ENCODE measurements at places on chromosomes 1 and 21.

DNA sequence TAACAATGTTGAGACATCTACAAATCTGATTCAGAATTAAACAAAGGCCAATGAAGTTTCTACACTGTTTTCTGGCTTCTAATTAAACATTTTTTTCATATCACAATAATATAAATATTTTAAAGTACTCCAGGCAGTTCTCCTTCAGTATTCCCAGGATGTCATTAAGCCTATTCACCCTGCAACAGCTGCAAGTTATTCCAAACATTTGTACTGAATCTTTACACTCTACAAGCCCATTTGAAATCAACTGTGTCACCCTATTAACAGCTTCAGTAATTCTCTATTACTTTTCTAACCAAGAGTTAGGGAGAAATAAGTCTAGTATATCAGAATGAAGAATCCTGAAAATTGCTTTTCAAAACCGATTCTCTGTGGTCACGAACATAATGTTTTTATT lies 124.6 kb downstream of the OLFML2B start:
- DNase-seq = no peak

DNA sequence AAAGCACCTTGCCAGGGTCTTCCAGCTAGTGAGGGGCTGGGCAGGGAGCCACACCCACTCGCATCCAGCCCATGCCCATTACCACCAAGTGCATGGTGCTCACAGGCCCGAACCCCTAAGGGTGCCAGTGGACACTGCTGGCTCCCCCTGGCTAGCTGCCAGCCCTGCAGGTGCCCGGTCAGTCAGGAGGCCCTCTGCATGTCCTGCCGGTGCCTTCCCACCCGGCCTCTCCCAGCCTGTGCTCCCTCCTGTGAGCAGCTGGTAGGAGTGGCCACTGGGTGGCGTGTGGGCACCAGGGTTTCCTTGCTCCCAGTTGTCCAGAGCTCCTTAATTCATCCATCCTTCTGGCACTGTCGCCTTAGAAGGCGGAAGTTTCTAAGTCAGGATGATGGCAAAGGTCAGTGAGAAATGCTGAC lies 33.4 kb downstream of the QSOX1 start:
- DNase-seq = peak; percentile 66

DNA sequence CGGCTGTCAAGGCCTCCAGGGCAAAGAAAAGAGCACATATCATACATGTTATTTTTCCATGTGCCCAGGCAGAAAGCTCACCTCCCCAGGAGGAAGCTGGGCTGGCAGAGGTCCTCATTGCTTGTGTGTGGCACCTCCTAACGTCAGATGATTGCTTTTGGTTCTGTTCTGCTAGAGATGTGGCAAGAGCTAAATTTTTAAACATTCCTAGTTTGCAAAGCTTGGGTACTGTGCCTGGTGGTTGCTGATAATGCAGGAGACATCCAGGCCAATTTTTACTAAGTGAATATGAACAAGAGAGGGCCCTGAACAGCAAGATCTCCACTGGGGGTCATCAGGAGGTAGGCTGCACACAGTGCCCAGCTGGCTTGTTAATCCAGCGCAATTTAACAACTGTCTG lies 93.9 kb downstream of the TBX19 start:
- no peak for DNase-seq

DNA sequence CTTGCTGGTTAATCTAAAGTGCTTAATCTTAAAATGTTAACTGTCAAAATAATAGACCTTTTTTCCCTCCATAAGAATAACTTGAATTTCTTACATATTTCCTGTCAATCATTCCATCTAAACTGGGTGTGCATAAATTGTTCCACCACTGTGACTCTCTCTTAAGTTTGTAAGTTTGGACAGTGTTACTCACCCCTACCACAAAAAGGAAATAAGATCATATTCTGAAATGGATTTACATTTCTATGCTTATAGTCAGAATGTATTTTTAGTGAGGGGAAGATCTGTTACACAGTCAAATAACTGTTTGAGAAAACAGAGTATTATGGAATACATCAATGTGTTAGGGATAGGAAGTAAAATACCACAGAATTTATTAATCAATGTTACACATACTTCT lies 109.6 kb upstream of the DPYD start:
- DNase-seq = peak; percentile 64

DNA sequence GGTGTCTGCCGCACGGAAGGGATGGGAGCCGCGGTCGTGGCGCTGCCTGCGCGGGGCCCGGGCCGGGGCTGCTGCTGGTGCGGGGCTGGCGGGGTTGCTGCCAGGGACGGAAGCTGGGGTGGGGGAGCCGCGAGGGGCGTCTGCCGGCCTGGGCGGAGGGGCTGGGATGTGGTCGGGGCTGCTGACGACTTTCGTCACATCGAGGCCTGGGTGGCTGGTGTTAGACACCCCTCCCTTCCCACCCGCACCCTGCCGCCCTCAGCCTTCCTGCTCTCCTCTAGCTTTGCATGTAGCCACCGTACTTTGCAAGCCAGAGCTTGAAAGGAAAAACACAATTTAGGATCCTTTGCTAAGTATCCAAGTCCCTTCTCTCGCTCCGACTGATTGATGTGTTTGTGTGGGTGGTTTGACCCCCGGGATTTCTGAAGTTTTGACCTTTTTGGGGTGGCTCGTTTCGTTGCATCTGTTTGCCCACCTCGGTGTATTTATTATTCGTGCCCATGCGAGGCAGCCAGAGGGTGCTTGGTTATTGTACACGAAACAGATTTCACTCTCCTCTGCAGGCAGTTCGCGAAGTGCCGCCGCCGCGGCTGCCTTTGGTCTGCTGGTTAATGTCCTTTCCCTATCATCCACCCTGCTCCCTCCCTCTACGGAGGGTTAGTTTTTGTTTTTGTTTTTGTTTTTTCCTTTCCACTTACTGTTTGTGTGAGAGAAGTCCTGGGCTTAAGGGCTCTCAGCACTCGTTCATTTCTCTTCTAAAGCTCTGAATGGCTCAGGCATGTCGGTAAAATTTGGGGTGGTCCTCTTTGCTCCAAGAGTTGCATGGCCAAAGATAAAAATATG lies 868 bp downstream of the C1orf21 start:
- peak; percentile 20 for DNase-seq

GRCh38 chr1:228029281-228029680 lies 22.5 kb downstream of the WNT3A start:
- no peak for DNase-seq

GRCh38 chr1:114341856-114342255 lies 169.1 kb downstream of the TRIM33 start:
- no peak for DNase-seq

DNA sequence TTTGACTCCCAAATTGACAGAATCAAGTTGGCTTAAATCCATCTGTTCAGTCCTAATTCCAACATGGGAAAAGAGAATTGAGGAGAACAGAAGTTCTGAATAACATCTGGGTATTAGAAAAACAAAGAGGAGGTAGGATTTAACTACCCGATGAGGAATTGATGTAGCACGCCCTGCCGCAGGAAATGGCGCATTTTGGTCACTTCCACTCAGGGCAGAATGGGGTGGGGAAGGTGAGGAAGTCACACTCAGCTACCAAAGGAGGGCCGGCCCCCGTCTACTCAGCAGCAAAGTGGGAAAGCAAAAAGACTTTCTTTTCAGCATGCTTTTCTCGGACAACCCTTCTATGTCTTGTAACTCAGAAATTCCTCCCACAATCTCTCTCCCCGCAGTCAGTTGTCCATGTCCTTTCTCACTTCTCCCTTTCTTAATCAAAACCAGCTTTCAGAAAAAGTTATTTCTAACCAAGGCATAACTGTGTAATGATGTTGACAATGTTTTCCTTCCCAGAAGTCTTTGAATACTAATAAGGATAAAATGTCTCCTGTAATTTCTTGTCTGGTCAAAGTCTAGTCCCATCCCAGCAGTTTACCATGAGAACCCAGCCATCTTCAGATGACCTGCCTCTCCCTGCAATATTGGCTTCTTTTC lies 60.5 kb upstream of the SIPA1L2 start:
- no peak for DNase-seq

Measured in kidney tubule cell (primary cell).